ENCODE measurements at places on chromosomes 16 and 17. TPM values are rescaled to one million over a fixed set of nuclear protein-coding genes. Genes with fewer than 3 reads are reported as not detected.

The PCTP gene
- 8.6 TPM for total RNA-seq

DNA sequence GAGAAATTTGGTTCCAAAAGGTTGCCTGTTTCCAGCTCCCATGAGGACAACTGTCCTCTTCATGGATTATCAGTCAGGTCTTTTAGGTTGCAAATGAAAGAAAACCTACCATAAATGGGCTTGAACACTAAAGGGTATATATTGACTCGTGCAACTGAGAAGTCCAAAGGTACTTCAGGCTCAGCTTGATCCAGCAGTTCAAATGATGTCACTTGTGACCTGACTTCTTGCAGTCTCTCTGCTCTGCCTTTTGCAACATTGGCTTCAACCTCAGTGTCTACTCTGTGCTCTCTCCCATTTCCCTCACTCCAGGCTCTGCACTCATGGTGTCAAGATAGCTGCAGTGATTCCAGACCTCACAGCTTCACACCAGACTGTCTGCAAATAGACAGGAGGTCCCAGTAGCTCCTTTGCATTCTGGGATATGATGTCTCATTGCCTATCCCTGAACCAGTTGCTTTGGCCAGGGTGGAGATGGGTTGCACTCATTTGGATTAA is 5.5 kb upstream of the CALB2 start:
- H3K36me3 ChIP-seq: no peaks in the 10 kb centered on the region
- no peak for DNase-seq
- H3K4me3 ChIP-seq: no peak overlapping the region
- H3K27ac ChIP-seq: no peak overlapping the region
- H3K27me3 ChIP-seq: no peaks in the 10 kb centered on the region

GRCh38 chr16:58266336-58266735 is 28.5 kb downstream of the PRSS54 start:
- H3K4me1 ChIP-seq: no peaks in the 10 kb centered on the region
- H3K4me3 ChIP-seq: no peak overlapping the region
- no peaks in the 10 kb centered on the region for H3K27me3 ChIP-seq
- no peak overlapping the region for H3K27ac ChIP-seq

DNA sequence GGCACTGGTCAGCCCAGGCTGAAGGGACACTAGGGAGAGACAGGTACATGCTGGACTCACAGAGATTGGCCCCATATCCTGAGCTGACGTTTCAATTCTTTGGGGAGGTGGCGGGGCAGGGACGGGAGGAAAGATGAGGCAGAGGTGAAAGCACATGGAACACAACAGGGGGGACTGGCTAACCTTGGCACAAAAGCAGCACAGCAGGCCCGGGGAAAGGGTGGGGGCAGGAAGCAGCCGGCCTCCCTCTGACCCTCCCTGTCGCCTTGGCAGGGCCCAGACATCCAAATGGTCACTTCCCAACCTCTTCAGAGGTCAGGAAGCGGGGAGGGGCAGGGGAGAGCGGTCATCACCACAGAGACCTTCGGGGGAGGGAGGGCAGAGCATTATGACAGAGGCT is 6.6 kb downstream of the VAT1 start:
- peaks cover 37% of the 10 kb centered on the region for H3K36me3 ChIP-seq
- no peaks in the 10 kb centered on the region for H3K27me3 ChIP-seq
- H3K4me1 ChIP-seq: peaks cover 76% of the 10 kb centered on the region

DNA sequence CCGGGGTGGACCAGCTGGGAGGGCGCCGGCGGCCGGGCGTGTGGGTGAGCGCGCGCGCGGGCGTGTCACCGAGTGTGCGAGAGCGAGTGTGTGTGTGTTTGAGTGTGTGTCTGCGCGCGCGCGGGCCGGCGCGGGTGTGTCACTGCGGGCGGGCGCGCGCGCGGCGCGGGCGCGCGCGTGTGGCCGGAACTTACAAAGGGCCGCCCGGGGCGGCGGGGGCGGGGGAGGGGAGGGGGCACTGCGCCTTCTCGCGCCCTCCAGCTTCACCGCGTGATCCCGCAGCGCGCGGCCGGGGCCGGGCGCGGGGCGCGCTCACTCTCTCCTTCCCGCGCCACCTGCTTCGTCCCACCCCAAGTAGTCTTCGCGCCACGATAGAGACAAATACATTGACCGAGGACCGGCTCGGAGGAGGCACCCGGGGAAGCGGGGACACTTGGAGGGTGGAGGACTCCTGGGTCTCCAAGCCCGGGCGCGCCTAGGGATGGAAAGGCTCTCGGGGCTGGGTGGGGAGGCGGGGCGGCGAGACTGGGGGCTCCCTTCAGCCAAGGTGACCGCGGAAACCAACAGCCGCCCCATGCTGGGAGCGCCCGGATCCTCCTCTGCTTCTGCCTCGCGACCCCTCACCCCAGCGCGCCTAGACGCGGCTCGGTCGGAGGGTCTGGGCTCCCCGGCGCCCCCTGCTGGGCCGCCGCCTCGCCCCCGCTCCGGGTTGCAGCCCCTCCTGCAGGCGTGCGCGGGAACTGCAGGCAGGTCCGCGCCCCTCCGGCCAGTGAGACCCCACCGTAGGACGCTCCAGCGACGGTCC is at the start of gene SRCIN1:
Gene SRCIN1, minus strand, starts transcription at position 112 of the 805 bp plus-strand sequence. CDS start 247 bp downstream, outside the sequence.
- no peaks in the 10 kb centered on the region for H3K36me3 ChIP-seq
- peak within 1 kb of the TSS; percentile 51 for H3K4me3 ChIP-seq
- peaks cover 16% of the 10 kb centered on the region for H3K27me3 ChIP-seq
- H3K4me1 ChIP-seq: peaks cover 32% of the 10 kb centered on the region
- no peak within 1 kb of the TSS for H3K27ac ChIP-seq
- DNase-seq: no peak

GRCh38 chr16:2155977-2156848 is 631 bp downstream of the TRAF7 start:
- H3K4me3 ChIP-seq: peak overlapping the region; percentile 86
- H3K36me3 ChIP-seq: no peaks in the 10 kb centered on the region
- H3K4me1 ChIP-seq: peaks cover 89% of the 10 kb centered on the region
